Uterus (tissue), 4 donors: ENCODE measurements at places on chromosomes 7 and 10. TPM values are rescaled to one million over a fixed set of nuclear protein-coding genes. Genes with fewer than 3 reads are reported as not detected.

The ATP6V0A4 gene
- total RNA-seq: not detected

The FAM20C gene
- 3.8 TPM for total RNA-seq

The SPAM1 gene
- not detected for total RNA-seq

The FAM13C gene
- 29.2 TPM for total RNA-seq

The HELLS gene
- total RNA-seq: 4.4 TPM

The FGFBP3 gene
- not detected for total RNA-seq

The OGDHL gene
- total RNA-seq: 0.15 TPM

The GLRX3 gene
- 58.4 TPM for total RNA-seq

The EGFR gene
- total RNA-seq: 36.4 TPM

The SUPV3L1 gene
- total RNA-seq: 35.0 TPM
